ENCODE measurements at places on chromosomes 6 and 20.

GRCh38 chr20:51140671-51141070, 117.8 kb upstream of the KCNG1 start:
- DNase-seq = no peak

GRCh38 chr6:83429857-83430610, 817 bp downstream of the ME1 start:
- DNase-seq = no peak

DNA sequence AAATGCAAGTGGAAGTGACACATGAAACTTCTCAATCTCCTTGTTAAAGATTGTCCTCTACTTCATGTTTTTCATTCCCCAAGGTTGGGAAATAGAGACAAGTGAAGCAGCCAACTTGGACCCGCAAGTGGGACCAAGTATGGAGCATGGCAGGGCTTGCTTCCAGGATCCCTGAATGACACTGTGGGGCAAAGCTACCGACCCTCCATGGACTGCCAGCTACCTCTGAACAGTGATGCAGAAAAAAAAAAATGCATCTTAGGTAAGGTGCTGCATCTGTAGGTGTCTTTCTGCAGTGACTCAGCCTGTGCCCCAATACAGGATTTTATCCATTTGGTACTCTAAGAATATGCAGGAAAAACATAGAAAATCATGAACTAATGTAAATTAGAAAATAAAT, 119.1 kb upstream of the ENPP5 start:
- DNase-seq = no peak

DNA sequence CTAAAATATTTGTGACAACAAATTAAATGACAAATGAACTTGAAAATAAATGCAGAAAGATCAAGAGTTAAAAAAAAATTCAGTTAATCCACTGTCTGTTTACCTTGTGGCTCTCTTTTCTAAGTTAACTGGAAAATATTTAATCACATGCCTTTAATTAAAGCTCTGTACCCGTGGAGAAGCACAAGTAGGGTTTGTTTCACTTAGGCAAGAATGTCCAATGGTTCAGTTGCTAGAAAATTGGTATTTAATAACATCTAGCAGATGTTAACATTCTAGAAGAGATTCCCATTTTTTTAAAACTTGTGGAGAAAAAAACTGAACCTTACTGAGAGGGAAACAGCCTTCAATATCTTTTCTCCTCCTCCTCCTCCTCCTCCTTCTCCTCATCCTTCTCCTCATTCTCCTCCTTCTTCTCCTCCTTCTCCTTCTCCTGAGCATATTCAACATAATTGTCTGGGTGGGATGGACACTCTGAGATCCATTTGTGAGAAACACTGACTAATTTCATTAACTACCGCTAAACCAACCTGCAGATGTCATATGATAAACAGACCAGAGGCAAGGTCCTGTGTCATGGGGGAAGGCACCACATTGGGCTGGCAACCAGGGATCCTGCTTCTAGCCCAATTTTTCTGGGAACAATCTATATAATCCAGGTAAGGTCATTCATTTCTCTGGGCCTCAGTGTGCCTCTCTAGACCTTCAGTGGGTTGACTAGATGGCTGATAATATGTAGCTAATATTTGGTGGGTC, 44.1 kb upstream of the AKIRIN2 start:
- DNase-seq = no peak

DNA sequence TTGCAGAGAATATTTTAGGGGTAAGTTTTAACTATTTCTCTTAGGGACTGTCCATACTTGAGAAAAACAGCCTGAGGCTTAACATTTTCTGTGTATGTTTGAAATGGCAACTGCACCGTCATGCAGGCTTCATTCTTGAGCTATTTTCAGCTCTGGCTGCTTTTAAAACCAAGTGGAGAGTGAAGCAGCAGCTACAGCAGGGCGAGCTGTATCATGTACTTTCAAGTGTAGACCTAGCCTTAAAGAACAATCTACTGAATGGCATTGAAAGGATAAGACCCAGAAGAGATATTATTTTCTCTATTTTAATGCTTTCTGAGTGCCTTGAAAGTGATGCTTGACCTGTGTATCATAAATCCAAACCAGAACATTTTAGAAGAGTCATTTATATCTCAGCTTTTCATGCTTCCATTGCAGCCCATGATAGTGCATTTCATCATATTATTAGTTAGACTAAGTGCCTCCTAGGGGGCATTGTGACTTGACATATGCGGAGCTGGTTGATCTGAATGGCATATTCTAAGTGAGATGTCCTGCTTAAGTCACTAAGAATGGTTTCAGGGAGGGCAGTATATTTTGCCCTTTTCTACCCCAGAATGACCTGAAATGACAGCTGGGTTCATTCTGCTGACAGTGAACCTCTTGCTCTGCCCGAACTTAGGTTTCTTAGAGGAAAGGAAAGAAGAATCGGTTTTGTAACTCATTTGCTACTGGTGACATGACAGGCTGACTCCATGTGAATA, 85.3 kb downstream of the NKAIN2 start:
- no peak for DNase-seq

- no peak for DNase-seq
Measured at GRCh38 chr20:46992640-46993035, 98.0 kb downstream of the EYA2 start.

GRCh38 chr6:43927532-43928210, 157.7 kb downstream of the VEGFA start:
- no peak for DNase-seq

DNA sequence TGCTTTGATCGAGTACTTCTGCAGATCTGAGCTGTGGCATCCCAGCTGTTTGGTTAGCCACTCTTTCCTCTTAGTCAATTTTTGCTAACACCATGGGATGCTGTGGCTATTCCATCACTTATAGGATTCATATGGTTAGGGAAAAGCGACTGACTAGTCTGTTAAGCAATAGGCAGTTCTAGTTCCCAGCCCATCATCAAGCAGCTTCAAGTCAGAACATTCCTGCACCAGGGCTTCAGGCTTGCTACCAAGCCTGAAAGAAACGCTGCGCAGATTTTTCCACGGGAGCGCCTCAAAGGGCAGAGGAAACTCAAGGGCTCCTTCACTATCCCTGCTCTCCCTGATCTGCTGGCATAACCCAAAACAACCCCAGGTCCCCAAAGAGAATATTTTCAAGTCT, 159.8 kb upstream of the SUPT3H start:
- DNase-seq = no peak

DNA sequence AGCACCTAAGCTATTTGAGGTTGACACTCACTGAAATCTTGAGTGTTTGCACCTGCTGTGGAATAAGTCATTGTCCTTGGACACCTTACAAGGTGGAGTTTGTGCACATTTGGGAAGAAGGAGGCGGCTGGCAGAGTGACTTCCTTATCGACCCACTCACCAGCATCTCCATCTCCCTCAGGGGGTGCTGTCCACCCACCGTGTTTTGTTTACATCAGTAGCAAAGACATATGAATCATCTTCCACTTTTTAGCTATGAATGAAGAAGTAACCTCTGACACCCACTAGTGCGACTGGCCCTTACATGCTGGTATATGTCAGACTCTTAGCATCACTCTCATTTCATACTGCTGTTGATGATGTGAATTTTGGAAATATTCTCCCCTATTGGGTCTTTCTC, 119.5 kb upstream of the SGK1 start:
- DNase-seq = peak; percentile 72

DNA sequence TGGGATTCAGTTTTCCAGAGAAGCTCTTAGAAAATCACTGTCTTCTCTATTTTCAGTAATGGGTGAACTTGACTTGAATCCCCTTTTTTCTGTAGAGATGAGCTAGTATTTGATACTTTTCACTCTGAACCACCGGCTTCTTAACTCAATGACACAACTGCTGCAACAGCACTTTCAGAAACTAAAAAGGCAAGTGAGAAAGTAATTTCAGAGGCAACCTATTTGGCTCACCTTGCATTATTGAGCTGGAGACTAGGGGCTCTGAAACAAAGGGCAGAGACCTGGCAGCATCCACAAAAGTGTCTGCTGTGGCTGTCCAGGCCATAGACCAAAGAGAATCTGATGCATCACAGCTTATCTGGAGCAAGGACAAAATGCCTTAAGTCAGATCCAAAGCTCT, 289.8 kb upstream of the IRAK1BP1 start:
- no peak for DNase-seq

DNA sequence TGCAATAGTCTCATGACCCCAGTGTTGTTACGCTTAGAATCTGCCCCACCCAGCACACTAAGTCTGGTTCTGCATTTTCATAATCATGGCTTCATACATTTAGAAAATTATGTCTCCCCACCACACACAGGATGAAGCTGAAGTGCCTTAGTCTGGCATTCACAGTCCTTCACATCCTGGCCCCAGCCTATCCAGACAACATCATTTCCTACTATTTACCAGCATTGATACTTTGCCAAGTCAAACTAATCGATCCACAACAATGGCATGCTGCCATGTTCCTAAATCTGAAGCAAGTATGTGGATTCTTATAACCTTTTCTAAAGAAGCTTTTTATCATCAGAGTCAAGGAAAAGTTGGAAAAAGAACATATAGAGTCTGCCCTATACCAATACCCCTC, 132.4 kb upstream of the FBXL4 start:
- no peak for DNase-seq

- no peak for DNase-seq
Measured at GRCh38 chr6:128508588-128509296, 11.7 kb downstream of the PTPRK start.

- no peak for DNase-seq
Measured at GRCh38 chr6:156348849-156349248, 428.3 kb upstream of the ARID1B start.

DNA sequence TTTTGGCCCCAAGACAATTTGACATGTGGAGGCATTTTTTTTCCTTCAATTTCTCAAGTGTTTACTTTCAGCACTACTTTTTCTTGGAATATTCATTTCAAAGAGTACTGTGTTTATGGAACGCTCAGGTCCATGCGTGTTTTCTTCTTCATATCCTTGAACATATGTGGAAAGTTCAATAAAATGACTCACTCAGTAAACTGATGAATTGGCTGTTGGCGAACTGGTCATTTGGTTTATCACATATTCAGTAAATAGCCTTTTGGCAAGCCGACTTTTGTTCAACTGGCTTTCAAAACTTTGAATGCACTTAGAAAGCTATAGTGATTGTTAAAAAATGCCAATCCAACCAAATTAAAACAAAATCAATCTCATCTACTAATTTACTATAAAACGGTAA, 964.6 kb upstream of the SLC35B3 start:
- no peak for DNase-seq

Measured in activated CD4-positive, alpha-beta T cell treated with anti-CD3 and anti-CD28 coated beads, Interleukin-10, Interleukin-2, amounts not matched to agents 100 ng/mL and 50 ng/mL, durations not matched to agents 16 hours and 8 hours (primary cell).